CD8-positive, alpha-beta memory T cell (primary cell): ENCODE measurements at places on chromosomes 16 and 17.

DNA sequence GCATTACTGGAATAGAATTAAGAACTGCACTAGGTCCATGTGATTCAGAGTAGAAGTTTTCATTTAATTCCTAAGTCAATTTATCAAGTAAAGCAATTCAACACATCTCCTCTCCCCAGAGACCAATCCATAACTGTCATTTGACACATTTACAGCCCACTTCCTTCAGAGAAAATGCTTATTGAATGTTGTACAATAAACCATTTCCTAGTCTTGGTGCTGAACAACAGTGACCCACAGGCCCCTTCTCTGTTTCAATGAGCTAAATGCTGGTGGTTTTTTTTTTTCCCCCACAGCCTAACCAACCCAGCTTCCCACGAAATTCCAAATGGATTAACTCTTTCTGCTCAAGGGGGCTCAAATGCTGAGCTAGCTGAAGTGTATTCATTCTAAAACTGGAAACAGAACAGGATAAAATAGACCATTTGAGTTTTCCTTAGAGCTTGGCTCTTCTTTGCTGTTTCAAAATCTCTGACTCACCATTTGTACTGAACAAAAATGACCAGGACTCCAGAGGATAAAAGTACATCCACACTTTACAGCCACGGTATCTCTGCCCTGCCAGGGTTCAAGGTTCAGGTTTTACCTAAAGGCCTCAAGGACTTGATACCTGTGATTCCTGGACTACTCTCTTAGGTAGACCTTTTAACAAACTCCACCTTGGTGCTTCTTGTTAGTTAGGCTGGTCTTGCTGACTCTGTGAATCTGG lies 62.3 kb downstream of the TMEM100 start:
- DNase-seq: no peak

GRCh38 chr17:9645851-9646545 lies 681 bp downstream of the USP43 start:
- peak; percentile 8 for DNase-seq

DNA sequence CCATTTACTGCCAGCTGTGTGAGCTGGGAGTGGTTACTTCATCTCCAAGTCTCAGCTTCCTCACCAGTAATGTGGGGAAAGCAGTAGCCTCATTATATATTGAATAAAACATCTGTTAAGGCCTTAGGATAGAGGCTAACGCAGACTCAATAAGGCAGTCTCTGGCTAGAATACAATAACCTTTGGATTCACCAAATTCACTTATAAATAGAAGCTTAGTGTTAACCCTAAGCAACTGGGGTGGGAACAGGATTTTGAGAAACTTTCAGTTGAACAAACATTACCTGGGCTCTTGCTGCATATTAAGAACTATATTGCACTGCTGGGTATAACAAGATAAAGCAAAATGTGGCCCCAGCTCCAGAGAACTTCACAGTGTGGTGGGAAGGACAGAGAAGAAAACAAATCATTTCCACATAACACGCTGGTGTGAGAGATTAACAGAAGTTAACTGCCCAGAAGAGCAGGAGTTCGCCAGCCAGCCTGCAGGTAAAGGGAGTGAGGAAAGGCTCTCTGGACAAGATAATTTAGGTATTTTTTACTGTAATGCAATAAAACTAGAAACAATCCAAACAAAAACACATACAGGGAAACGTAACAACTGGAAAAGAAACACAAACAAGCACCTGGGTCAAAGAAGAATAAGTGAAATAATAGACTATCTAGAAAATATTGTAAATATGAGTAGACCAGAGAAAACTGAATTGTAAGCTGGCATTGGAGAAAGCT lies 57.0 kb downstream of the USP31 start:
- no peak for DNase-seq

GRCh38 chr17:41678411-41678906 lies 10.2 kb upstream of the EIF1 start:
- DNase-seq: no peak

- DNase-seq: no peak
Measured at GRCh38 chr16:85204242-85205010, 92.2 kb upstream of the CIBAR2 start.

GRCh38 chr17:37138571-37139120 lies 189.9 kb downstream of the AATF start:
- no peak for DNase-seq

DNA sequence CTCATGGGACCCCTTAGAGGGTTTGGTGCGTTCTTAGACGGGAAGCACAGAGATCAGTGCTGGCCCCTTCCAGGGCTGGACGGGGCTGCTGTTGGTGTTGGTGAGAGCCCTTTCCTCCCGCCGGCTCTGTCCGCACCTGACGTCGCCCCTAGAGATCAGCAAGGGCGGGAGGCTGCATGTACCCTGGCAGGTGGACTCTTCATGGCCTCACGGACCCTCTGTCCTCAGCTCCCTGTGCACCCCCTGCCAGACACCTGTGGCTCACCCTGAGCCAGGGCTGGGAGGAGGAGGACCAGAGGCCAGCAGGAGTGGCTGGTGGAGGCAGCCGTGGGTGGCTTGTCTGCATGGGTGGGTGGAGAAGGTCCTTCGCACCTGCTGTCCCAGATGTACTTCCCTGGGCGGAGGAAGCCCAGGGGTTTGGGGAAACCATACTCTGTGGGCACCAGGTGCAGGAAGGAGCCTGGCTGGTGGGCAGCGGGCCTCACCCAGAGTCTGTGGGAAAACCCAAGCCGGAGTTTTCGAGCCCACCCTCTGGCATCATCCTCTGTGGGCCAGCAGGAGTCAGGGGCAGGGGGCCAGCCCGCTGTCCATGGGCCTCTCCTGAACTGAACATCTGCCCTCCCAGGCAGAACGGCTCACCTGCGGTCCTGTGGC lies 348.6 kb downstream of the SEC14L1 start:
- DNase-seq: no peak

DNA sequence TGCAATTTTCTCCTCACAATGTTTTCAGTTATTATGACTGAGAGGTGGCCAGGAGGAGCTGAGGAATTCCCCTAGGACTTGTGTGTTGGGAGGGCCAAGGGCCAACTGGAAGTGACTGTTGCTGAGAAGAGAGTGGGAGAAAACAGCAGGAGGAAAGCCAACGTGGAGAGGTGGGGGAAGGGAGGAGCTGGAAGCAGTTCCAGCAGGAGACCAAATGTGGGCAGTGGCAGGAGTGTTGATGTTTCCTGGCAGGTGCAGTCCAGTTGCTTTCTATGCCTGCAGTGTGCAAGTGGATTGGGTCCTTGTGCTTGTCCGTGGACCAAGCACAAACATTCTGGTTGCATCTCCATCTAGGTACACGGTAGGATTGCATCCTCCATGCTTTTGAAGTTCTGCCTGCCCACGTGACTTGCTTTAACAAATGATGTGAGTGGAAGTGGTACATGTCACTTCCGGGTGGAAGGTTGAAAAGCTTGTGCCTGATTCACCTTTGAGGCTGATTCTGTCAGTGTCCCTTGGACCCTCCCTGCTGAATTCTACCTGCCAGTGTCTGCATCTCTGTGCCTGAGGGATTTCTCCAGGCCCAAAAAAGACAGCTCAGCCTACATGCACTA lies 54.7 kb upstream of the CRHR1 start:
- DNase-seq: no peak

- DNase-seq: no peak
Measured at GRCh38 chr16:3812469-3813172, 67.9 kb downstream of the CREBBP start.

- no peak for DNase-seq
Measured at GRCh38 chr16:50490828-50491227, 57.4 kb upstream of the NKD1 start.
